ENCODE measurements at places on chromosomes 2 and 18. TPM values are rescaled to one million over a fixed set of nuclear protein-coding genes. Genes with fewer than 3 reads are reported as not detected.

Gene MERTK
- total RNA-seq: 1.0 TPM

Gene YPEL5
- total RNA-seq: 24.1 TPM

Gene DPP4
- 67.0 TPM for total RNA-seq

Gene CCDC74A
- total RNA-seq: 3.3 TPM

Gene CFAP65
- not detected for total RNA-seq

Gene CYP20A1
- 21.0 TPM for total RNA-seq

Gene AQP12A
- not detected for total RNA-seq

Gene CAPN13
- total RNA-seq: not detected

Gene RESP18
- total RNA-seq: not detected

Gene MCM6
- 190 TPM for total RNA-seq

Gene FAP
- not detected for total RNA-seq

Gene RAD51AP2
- not detected for total RNA-seq

GRCh38 chr2:15935189-15935588 is 5.2 kb upstream of the MYCN start:
- DNase-seq: no peak
- no peaks in the 10 kb centered on the region for H3K36me3 ChIP-seq
- no peak overlapping the region for H3K4me3 ChIP-seq
- H3K4me1 ChIP-seq: no peaks in the 10 kb centered on the region
- H3K27me3 ChIP-seq: peaks cover 39% of the 10 kb centered on the region

DNA sequence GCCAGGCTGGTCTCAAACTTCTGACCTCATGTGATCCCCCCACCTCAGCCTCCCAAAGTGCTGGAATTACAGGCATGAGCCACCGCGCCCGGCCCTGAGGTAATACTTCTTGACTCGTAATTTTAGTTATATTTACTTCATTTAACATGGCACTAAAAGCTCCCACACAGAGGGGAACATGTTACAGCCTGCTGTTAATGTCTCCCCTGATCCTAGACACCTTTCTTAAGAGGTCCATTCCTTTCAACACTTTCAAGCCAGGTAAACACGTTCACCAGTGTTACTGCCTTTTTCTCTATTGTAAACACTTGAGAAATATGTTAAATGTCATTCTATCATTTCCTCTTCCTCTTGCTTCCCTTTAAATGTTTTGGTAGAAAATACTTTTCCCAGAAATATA is 161.4 kb downstream of the METTL4 start:
- H3K4me3 ChIP-seq: no peak overlapping the region
- peaks cover 5% of the 10 kb centered on the region for H3K4me1 ChIP-seq
- no peak overlapping the region for H3K27ac ChIP-seq
- no peaks in the 10 kb centered on the region for H3K27me3 ChIP-seq
- DNase-seq: no peak
- no peaks in the 10 kb centered on the region for H3K36me3 ChIP-seq

- H3K27me3 ChIP-seq: no peaks in the 10 kb centered on the region
- H3K27ac ChIP-seq: no peak overlapping the region
- no peaks in the 10 kb centered on the region for H3K4me1 ChIP-seq
- no peak overlapping the region for H3K4me3 ChIP-seq
These were observed 55.7 kb downstream of the ANKMY1 start for GRCh38 chr2:240502059-240502429.

DNA sequence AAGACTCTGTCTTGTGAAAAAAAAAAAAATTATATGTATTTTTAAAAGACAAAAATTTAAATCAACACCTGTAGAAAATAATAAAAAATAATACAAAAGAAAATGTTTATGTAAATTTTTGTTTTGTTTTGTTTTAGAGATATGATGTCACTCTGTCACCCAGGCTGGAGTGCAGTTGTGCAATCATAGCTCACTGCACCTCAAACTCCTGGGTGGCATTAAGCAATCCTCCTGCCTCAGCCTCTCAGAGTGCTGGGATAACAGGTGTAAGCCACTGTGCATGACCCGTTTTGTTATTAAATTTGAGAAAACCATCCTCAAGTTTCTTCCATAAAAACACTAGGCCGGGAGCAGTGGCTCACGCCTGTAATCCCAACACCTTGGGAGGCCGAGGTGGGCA is 56.2 kb upstream of the B3GNT7 start:
- no peak for DNase-seq
- no peak overlapping the region for H3K27ac ChIP-seq
- peaks cover 5% of the 10 kb centered on the region for H3K27me3 ChIP-seq
- H3K4me1 ChIP-seq: no peaks in the 10 kb centered on the region

- no peak overlapping the region for H3K27ac ChIP-seq
- DNase-seq: no peak
- H3K36me3 ChIP-seq: no peaks in the 10 kb centered on the region
- H3K27me3 ChIP-seq: peaks cover 7% of the 10 kb centered on the region
These were observed 12.3 kb downstream of the CROCC2 start for GRCh38 chr2:240918258-240919091.

DNA sequence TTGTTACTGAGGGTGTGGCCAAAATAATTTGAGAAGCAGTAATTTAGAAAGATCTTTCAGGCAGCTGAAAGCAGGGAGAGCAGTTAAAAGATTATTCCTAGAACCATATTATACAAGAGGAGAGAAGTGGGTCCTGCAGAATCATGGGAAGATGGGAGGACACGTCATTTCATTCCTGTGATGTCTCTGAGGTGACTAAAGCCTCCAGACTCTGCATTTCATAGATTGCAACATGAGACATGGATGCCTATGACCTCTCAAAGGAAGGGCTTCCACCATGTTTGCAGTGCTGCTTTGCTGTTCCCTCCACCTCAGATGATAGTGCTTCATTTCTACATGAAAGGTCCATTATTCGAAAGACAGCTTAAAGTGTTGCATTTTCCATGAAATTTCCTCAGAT is 788.4 kb downstream of the TSN start:
- H3K27ac ChIP-seq: no peak overlapping the region
- no peaks in the 10 kb centered on the region for H3K36me3 ChIP-seq
- H3K4me3 ChIP-seq: no peak overlapping the region

DNA sequence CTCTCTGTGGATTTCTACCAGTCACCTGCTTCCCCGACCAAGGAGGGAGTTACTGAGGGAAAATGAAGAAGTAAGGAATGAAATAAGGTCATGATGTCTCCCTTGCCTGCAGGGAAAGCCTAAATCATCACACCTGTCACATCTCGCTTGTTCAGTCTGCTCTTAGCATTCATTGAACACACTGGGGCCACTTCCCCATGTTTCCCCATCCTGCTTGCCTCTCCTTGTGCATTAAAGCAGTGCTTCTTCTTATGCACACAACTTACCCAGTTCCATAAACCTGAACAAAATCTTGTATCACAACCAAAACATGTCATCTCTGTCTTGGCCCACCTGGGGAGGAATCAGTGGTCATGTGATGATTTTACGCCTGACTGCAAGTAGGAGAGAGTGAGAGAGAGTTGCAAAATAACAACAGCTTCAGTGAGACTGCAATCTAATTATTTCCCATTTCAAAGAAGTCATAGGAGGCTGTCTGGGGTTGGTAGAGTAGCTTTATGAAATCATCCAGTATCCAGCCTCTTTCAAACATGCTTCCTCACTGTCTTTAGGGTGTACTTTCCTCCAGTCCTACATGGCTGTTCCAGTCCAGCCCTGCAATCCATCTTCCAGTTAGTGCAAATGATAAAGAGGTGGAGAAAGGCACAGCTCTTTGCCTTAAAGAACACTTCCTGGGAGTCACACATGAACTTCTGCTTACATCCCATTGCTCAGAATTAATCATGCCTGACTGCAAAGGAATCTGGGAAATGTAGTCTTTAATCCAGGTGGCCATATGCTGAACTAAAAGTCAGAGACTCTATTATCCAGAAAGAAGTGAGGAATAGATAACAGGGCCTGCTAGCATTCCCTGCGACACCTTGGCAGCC is 220.1 kb downstream of the HAUS1 start:
- no peaks in the 10 kb centered on the region for H3K36me3 ChIP-seq
- H3K27ac ChIP-seq: no peak overlapping the region
- DNase-seq: no peak
- H3K4me1 ChIP-seq: peaks cover 6% of the 10 kb centered on the region
- H3K27me3 ChIP-seq: peaks cover 5% of the 10 kb centered on the region
- H3K4me3 ChIP-seq: no peak overlapping the region

GRCh38 chr2:39499336-39499735 is 62.3 kb upstream of the MAP4K3 start:
- no peak overlapping the region for H3K4me3 ChIP-seq
- peaks cover 32% of the 10 kb centered on the region for H3K4me1 ChIP-seq

GRCh38 chr2:57622009-57622408 is 424.6 kb upstream of the VRK2 start:
- H3K4me3 ChIP-seq: no peak overlapping the region
- H3K36me3 ChIP-seq: no peaks in the 10 kb centered on the region
- H3K27me3 ChIP-seq: no peaks in the 10 kb centered on the region
- no peaks in the 10 kb centered on the region for H3K4me1 ChIP-seq
- H3K27ac ChIP-seq: no peak overlapping the region
- no peak for DNase-seq

- DNase-seq: no peak
- peaks cover 54% of the 10 kb centered on the region for H3K36me3 ChIP-seq
- no peaks in the 10 kb centered on the region for H3K27me3 ChIP-seq
- H3K4me1 ChIP-seq: peaks cover 18% of the 10 kb centered on the region
These were observed 6.4 kb downstream of the VRK2 start for GRCh38 chr2:58052978-58053377.

- H3K4me1 ChIP-seq: no peaks in the 10 kb centered on the region
- no peak overlapping the region for H3K4me3 ChIP-seq
- DNase-seq: no peak
- H3K27ac ChIP-seq: no peak overlapping the region
- no peaks in the 10 kb centered on the region for H3K27me3 ChIP-seq
These were observed 207.4 kb downstream of the FHOD3 start for GRCh38 chr18:36504928-36505327.

DNA sequence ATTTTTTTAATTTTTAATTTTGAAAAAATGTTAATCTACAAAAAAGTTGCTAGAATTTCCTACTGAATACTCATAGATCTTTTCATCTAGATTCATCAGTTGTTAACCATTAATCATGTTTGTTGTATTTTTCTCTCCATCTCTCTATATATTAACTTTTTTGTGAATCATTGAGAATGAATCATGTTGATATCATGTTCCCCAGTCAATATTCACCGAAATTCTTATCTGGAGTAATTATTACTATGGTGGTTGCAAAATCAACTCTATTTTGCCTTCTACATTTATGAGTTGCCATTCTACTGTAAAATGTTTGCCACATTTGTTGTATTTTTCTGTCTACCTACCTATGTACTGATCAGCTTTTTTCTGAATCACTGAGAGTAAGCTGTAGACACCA is 154.0 kb downstream of the SPP2 start:
- H3K36me3 ChIP-seq: peaks cover 5% of the 10 kb centered on the region
- no peaks in the 10 kb centered on the region for H3K4me1 ChIP-seq
- no peak for DNase-seq
- H3K27me3 ChIP-seq: peaks cover 1% of the 10 kb centered on the region

DNA sequence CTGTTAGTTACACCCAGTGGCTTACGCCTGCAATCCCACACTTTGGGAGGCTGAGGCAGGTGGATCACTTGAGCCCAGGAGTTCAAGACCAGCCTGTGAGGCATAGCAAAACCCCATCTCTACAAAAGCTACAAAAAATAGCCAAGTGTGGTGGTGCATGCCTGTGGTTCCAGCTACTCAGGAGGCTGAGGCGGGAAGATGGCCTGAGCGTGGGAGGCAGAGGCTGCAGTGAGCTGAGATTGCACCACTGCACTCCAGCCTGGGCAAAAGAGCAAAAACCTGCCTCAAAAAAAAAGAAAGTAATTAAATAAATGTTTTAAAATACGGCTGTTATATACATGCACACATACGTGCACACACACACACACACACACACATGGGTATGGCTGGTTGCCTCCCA is 194.8 kb downstream of the HDAC4 start:
- H3K4me1 ChIP-seq: peaks cover 13% of the 10 kb centered on the region
- no peak for DNase-seq
- no peak overlapping the region for H3K4me3 ChIP-seq
- H3K36me3 ChIP-seq: peaks cover 7% of the 10 kb centered on the region
- no peaks in the 10 kb centered on the region for H3K27me3 ChIP-seq
- no peak overlapping the region for H3K27ac ChIP-seq

DNA sequence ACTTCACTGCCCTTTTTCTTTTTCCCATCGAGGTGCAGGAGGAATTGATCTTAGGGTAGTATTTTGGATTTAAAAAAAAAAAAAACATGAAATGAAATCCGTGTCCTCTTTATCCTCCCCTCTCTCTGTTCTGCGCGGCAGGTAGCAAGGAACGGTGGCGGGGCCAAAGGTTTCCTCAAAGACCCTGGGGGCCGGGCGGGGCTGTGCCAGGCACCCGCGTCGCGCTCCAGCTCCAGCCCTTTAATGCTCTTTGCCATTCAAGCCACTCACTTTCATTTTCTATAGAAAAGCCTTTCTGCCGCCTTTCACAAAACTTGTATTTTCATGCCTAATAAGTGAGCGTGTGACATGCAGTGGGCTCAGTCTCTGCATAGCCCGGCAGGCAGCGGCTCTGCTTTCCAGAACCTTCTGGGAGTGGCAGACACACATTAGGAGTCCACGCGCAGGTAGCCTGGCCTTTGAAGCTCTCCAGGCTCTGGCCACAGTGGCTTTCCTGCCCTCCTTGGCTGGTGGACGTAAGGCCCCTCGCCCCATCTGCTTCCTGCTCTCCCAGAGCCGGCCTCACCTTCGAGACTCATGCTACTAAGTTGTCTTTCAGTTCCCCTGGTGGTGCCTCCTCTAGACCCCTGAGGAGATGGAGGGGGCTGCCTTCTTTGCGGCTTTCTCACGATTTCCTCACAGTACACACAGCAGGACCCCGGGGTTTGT is 41.7 kb downstream of the AGAP1 start:
- no peaks in the 10 kb centered on the region for H3K4me1 ChIP-seq
- no peak overlapping the region for H3K4me3 ChIP-seq
- H3K27me3 ChIP-seq: no peaks in the 10 kb centered on the region
- H3K27ac ChIP-seq: no peak overlapping the region
- no peak for DNase-seq

DNA sequence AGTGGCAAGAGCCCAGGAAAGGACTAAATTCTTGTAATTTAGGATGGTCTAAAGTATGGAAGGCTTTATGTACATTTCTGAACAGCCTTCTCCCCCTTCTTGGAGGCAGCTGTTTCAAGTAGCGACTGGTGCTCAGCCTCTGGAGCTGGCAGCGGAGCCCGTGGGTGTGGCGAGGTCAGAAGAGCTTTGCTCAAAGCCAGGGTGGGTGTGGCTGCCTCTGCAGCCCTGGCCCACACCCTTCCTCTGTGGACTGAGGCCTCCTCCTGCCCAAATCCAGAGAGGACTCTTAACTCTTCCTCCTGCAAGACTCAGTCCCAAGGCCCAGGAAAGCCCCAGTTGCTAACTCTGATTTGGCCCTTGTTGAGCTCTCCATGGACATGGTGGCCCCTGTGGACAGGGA is 202.1 kb upstream of the REV1 start:
- H3K4me1 ChIP-seq: no peaks in the 10 kb centered on the region
- no peaks in the 10 kb centered on the region for H3K27me3 ChIP-seq
- no peak overlapping the region for H3K27ac ChIP-seq

- no peaks in the 10 kb centered on the region for H3K36me3 ChIP-seq
- peaks cover 17% of the 10 kb centered on the region for H3K27me3 ChIP-seq
- no peak overlapping the region for H3K4me3 ChIP-seq
- peaks cover 28% of the 10 kb centered on the region for H3K4me1 ChIP-seq
- DNase-seq: no peak
These were observed 4.8 kb upstream of the CAPN14 start for GRCh38 chr2:31222071-31222470.

- H3K4me1 ChIP-seq: peaks cover 8% of the 10 kb centered on the region
- H3K4me3 ChIP-seq: no peak overlapping the region
- no peak for DNase-seq
- no peak overlapping the region for H3K27ac ChIP-seq
These were observed 148.6 kb upstream of the PKDCC start for GRCh38 chr2:41899189-41899588.

All from activated T-helper 2 cell treated with anti-CD3 and anti-CD28 coated beads, Interferon-gamma antibody, Interleukin-2, Interleukin-4, amounts not matched to agents 10 μg/mL and 5 μg/mL and 100 μg/mL, durations not matched to agents 14 hours and 24 hours and 36 hours (primary cell).